ENCODE measurements at places on chromosomes 2 and 18.

- no peak for DNase-seq
Observed at GRCh38 chr2:64795024-64795592, 141.4 kb upstream of the SERTAD2 start.

DNA sequence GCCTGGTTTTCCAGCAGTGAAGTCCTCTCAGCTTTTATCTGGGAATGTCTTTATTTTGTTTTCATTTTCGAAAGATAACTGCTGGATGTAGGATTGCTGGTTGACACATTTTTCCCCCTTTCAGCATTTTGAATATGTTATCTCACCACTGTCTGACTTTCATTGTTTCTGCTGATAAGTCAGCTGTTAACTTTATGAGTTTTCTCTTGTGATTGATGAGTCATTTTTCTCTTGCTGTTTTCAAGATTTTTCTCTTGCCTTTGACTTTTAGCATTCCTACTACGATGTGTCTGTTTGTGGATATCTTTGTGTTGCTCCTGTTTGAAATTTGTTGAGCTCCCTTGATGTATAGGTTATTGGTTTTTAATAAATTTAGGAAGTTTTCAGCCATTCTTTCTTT, 85.5 kb downstream of the AGPS start:
- DNase-seq: no peak

- DNase-seq: no peak
Observed at GRCh38 chr2:99365661-99366060, 28.5 kb downstream of the EIF5B start.

DNA sequence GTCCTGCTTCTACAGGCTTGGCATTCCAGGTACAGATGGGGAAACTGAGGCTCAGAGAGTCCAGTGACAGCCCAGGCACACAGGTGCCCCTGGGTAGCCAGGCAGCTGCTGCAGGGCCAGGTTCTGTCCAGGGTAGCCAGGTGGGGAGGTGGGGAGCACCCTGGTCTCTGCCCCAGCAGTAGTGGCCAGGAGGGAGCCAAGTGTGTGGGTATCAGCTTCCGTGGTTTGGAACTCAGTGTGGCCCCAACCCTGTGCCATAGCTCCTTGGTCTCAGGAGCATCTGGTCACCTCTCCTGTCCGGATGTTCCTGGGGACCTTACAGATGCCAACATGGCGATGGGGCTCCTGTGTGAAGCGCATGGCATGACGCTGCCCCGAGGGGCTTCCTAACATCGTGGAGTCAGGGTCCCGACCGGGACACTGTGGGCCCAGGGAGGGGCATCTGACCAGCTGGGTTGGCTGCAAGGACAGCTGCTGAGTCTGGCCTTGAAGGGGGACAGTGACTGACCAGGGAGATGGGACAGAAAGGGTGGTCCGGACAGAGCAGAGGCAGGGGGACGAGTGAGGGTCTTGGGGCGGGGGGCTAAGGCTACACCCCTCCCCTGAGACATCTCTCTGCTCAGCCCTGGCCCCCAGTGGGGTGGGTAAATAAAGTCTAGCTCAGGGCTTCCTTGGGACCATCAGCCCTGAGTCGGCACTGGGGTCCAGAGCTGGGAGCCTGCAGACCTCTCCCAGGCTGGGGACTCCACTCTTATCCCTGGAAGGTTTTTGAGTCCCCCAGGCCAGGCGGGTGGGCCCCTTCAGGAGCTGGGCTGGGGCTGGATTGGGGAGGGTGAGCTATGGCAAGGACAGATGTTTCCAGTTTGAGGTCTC, 76.0 kb upstream of the SMAD7 start:
- DNase-seq: no peak

GRCh38 chr2:144217853-144218633, 301.9 kb downstream of the ZEB2 start:
- DNase-seq: no peak

DNA sequence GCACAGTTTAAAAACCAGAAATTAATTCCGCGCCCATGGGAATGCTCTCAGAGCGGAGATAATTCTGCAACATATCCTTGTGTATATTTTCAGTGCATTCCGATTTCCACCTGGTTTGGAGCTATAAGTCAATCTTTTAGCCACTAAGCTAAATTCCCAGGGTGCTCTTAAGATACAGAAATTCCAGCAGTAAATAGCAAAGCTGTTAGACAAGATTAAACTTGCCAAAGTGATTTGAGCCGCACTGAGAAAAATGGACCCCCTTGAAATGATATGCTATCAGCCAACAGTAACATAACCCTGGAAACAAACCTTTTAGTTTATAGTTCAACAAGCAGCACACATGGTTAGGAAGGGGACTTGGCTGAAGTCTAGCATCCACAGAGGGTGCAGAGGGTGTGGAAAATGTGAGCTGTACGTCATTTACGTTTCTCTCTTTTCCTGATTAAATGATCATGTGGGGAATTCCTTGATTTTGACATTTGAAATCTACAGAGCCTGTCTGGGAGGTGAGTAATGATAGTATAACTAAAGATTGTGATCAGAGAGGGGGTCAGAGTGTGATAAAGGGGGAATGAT, 99.8 kb upstream of the COPS8 start:
- no peak for DNase-seq

DNA sequence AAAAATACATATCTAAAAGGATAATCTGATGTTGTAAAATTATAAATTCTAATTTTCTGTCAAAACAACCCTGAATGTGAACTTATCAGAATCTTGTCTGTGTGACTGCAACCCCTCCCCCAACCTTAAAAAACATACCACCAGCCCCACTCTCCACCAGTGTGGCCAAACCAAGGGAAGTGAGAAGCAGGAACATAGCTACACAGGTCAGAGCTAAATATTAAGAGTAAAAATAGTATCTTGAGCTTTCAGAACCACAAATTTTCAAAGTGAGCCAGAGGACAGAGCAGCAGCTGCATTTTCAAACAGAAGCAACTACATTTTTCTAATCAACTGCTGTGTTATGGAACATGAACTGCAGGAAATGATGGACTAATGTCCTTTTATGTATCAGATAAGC, 156.7 kb downstream of the SLC4A10 start:
- DNase-seq: no peak
